ENCODE measurements at places on chromosomes 3 and 15.

- no peak for DNase-seq
Observed at GRCh38 chr15:31871166-31871886, 159.0 kb upstream of the CHRNA7 start.

- DNase-seq: no peak
Observed at GRCh38 chr3:105431200-105431599, 64.5 kb downstream of the ALCAM start.

- DNase-seq: no peak
Observed at GRCh38 chr3:156472150-156472549, 82.8 kb downstream of the SSR3 start.

GRCh38 chr3:63508305-63508704 lies 144.2 kb upstream of the SNTN start:
- DNase-seq: no peak

GRCh38 chr3:30048431-30048830 lies 558.0 kb upstream of the TGFBR2 start:
- no peak for DNase-seq

GRCh38 chr3:144487011-144487410 lies 515.4 kb downstream of the DIPK2A start:
- peak; percentile 17 for DNase-seq

DNA sequence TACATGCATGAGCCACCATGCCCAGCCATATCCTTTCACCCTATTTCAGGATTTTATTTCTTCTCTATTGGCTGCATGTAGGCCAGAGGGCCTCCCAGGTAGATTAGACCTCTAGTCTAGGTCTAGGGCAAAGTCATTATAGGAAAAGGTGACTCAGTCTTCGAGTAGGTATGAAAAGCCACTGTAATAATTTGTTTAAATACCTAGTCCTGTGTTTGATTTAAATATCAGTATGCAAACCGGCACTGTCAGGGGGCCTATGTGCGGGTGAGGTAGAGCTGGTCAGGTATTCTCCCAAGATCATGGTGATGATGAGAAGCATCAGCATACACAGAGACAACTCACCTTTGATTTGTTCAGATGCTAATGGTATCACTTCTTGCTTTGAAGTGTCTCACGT lies 101.4 kb upstream of the UMPS start:
- no peak for DNase-seq

GRCh38 chr3:175015056-175015635 lies 156.0 kb downstream of the NAALADL2 start:
- no peak for DNase-seq

GRCh38 chr3:171729452-171730334 lies 80.6 kb downstream of the PLD1 start:
- no peak for DNase-seq

DNA sequence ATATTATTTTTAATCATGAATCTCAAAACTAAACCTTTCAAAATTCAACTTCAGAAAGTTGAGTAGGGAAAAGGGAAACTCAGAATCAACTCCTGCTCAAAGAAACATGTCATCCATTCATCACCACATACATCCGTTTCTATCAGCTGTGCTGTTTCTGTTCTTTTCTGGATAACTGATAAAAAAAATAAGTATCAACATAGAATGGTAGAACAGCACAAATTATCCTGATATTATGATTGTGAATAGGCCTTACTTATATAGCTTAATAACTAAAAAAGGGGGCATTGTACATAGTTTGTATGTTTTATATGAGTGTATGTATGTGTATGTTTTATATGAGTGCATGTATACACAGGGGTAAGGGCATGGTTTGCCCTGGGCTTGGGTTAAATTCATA lies 3.1 kb downstream of the TM4SF1 start:
- DNase-seq: no peak

- no peak for DNase-seq
Observed at GRCh38 chr15:87408902-87409301, 847.6 kb downstream of the NTRK3 start.

DNA sequence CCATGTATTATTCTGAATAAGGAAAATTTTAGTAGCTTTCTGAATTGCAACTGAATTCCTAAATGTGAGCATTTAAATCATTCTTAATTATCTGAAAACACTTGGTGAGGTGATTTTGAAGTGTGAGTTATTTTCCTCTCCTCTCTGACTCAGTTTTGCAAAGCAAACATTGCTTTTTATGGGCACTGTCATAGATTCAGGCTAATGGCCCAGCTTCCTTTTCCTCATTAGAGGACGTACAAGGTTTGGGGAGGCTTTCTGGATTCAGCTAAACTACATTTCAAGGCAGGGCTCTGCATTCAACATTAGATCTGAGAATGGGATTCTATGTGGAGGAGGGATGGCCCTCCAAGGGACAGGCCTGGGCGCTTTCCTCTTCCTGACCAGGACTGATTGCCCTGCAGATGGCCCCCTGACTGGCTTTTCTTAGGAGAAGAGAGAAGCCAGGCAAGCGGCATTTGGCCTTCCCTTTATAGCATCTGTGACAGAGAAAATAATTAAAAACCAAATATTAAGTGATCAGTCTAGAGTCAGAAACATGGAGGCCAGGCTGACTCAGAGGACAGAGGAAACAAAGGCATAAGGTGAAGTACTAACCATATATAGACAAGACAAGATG lies 53.0 kb upstream of the STXBP5L start:
- no peak for DNase-seq

DNA sequence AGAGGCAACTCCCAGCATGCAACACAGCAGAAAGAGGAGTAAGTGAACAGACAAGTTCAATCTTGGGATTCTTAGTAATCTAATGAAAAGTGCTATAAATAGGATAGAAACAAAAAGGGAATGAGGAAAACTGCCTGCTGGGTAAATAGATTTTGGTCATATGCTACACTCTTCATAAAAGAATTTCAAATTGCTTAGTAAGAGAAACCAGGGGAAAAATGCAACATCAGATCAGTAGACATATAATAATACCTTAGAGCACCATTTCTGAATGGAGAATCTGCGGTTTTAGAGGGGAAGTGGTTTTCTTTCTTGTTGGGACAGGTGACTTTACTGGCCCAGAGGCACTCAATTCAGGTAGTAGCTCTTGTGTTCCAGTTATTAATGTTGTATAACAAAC lies 13.4 kb upstream of the TBC1D5 start:
- no peak for DNase-seq

GRCh38 chr3:55770077-55770476 lies 283.0 kb upstream of the WNT5A start:
- no peak for DNase-seq

DNA sequence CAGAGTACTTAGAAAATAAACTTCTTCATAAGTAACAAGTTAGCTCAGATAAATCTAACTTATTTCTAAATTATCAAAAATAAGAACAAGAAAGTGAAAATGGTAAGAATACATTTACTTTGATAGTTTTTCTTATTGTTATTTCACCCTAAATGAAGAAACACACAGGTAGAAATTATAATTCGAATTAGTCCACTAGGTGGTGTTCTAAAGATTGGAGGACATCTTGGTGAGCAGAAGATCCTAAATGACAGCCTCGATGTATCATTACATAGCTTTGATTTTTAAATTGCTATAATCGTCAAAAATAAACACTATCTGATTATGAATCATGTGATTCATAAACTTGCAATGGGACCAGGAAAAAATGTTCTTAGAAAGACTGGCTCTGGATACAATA lies 280.8 kb upstream of the UBE2E2 start:
- DNase-seq: no peak

DNA sequence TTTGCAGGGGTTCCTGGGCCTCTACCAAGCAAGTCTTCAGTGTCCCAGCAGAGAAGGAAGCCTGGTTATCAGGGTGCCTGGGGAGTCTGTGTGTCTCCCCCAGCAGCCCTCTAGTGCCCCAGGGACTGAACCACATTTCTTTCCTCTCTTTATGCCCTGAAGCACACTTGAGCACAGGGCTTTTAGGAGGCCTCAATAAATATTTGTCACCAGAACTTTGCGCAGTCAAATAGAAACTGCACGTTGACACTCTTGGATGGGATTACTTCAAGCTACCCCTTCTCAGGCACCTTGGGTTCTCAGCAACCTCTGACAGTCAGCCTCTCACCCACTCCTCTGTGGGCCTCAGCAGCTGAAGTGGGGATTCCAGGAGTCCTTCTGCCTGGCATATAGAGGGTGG lies 226.6 kb upstream of the HES1 start:
- no peak for DNase-seq

DNA sequence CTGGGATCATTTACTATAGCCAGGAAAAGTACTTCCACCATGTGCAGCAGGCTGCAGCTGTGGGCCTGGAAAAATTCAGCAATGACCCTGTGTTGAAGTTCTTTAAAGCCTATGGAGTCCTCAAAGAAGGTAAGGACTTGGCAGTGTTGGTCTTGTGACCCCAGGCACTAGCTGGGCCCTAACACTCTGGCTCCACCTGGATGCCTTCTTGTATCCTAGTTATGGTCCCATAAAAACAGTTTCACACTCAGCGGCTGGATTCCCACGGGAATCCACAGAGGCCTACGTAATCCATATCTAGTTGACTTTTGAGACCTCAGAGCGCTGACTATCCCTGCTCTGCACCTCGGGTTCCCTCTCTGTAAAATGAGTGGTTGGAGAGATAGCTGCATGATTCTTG lies 1.6 kb downstream of the TTC21A start:
- no peak for DNase-seq

DNA sequence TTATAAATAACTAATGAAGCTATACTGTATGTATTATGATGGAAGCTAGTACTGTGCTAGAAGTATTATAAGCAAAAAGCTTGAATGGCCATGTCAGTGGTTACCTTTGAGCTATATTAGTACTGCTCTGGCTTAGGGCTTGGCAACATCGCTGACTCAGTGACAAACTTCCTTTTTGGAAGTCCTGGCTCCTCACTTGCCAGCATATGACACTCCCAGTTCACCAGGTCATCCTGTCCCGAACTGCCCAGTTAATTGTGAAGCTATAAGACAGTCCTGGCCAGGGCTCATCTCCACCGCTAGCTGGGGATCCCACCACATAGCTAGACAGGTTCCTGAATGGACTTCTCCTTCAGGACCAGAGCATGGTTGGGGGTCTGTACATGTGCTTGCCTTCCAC lies 31.9 kb downstream of the RAB8B start:
- DNase-seq: no peak

DNA sequence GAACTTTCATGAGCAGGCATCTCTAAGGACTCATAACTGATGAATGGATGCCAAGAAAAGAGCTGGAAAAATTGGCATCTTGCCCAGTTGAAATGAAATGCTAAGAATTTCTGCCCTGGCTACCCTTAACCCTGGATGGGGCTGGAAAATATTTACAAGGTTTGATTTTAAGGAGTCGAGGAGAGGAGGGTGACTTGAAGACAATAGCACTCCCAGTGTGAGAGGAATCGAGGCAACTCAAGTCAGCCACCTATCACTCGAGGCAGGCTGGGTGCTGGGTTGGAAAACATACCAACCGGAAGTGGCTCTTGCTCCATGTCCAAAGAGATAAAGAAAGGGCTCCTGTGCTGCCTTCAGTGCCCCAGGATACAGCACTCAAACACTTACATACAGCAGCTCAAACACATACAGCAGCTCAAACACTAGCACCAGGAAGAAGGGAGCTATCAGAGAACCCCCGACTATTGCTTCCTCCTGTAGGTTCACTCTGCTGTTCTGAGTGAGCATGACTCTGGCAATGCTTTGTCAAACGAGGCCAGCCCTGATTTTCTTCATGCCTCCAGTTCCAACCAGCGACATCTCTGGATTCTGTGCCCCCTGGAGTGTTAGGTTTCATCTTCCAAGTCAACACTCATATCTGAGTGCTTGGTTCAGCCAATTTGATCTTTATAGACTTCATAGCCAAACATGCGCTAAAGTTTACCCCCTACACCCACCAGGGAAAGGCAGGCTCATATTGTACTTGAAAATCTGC lies 4.9 kb downstream of the PRICKLE2 start:
- DNase-seq: peak; percentile 12

- DNase-seq: no peak
Observed at GRCh38 chr3:107132674-107133073, 244.6 kb upstream of the CCDC54 start.

GRCh38 chr3:190346541-190346940 lies 24.3 kb upstream of the CLDN1 start:
- no peak for DNase-seq

DNA sequence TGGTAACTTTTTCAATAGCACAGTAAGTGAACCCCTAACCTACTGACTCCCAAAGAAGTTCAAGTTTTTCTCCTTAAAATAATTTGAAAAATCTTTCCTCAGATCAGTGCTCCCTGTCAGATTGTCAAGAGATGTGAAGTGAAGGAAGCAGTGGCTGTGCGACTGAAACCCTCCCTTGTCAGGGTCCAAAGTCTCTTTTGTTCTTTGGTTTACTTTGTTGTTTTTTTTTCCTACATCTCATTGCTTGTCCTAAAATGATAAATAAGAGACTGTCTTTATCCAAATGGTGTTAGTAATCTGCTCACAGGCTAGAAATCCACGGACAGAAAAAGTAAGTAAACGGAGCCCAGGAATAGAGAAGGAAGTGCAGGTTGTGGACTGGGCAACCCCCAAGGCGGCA lies 976 bp upstream of the DPPA4 start:
- no peak for DNase-seq

GRCh38 chr3:99023590-99024192 lies 122.2 kb upstream of the DCBLD2 start:
- DNase-seq: peak; percentile 39

DNA sequence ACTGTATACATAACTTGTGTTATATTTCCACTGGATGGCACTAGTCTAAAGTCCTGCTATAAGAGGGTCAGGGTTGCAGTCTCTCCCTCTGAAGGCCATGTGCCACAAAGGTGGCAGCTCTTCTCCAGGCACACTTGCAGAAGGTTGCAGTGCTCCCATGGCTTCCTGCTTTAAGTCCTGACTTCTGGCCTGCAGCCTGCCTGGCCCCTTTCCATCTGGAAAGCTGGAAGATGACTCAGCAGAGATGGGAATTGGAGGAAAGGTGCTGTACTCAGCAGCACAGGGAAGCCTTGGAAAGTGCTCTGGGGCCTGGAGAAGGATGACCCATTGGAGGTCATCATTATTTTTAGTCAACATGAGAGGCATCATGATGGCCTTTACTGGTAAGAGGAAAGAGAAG lies 40.9 kb upstream of the MRPL3 start:
- DNase-seq: peak; percentile 21

GRCh38 chr3:108388136-108389132 lies 92.1 kb downstream of the HHLA2 start:
- no peak for DNase-seq

DNA sequence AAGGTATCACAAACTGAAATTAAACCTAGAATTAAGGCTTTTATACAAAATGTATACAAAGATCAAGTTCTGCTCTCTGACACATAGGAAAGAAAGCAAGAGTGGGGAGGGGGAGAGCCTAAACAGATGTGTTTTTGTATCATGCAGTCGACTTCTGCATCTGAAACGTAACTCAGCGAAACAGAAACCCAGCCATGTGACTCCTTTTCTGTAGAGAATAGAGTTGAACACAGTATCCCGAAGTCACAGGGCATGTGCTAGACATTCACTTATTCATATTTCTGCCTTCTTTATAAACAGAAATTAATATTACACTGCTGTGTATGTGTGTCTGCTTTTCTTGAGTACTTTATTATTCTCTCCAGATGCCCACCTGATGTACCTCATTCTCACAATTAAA lies 121.0 kb downstream of the PDZRN3 start:
- DNase-seq: no peak

- DNase-seq: no peak
Observed at GRCh38 chr15:59002418-59002859, 15.0 kb downstream of the RNF111 start.
